MCF 10A (cell line): ENCODE measurements at places on chromosomes 12 and 14. TPM values are rescaled to one million over a fixed set of nuclear protein-coding genes. Genes with fewer than 3 reads are reported as not detected.
A peak's percentile ranks its signal among the peaks of the same experiment; 100 is the strongest.

PARPBP gene
- 11.9 and 15.1 TPM in 2 replicates for total RNA-seq

- no peak for DNase-seq
- H3K4me1 ChIP-seq, result peaks cover 20% of the 10 kb centered on the region
- no peaks in the 10 kb centered on the region for H3K36me3 ChIP-seq
- no peak overlapping the region for H3K4me3 ChIP-seq
- no peaks in the 10 kb centered on the region for H3K27me3 ChIP-seq
Measured at GRCh38 chr12:88538250-88538649, 42.0 kb downstream of the KITLG start.

- no peak for DNase-seq
- no peaks in the 10 kb centered on the region for H3K36me3 ChIP-seq
- H3K4me3 ChIP-seq, result no peak overlapping the region
- no peak overlapping the region for H3K27ac ChIP-seq
Measured at GRCh38 chr14:94284221-94284620, 8.8 kb downstream of the SERPINA10 start.

RILPL2 gene
- 2.6 and 3.0 TPM in 2 replicates for total RNA-seq

DNA sequence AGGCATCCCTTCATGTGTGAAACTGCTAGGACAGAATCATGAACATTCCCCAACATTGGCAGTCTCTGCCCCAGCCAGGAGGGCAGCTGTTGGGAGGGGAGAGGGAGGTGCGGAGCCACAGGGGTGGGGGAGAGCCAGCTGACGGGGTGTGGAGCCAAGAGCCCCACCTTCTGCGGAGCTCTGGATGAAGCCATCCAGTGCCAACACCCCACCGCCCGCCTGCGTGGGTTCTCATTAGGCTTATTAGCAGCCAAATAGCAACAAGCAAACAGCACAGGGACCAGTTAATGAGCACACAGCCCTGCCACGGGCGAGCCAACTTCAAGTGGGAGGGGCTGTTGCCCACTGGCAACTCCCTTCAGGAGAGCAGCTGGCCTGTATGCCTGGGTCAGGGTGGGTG, 12.1 kb downstream of the LTBP2 start:
- no peak overlapping the region for H3K27ac ChIP-seq
- DNase-seq, result no peak
- H3K4me3 ChIP-seq, result no peak overlapping the region
- H3K36me3 ChIP-seq, result peaks cover 10% of the 10 kb centered on the region
- peaks cover 7% of the 10 kb centered on the region for H3K4me1 ChIP-seq
- H3K27me3 ChIP-seq, result no peaks in the 10 kb centered on the region

- H3K4me1 ChIP-seq, result peaks cover 8% of the 10 kb centered on the region
- no peak overlapping the region for H3K4me3 ChIP-seq
- no peaks in the 10 kb centered on the region for H3K36me3 ChIP-seq
- DNase-seq, result no peak
- H3K27ac ChIP-seq, result no peak overlapping the region
- H3K27me3 ChIP-seq, result no peaks in the 10 kb centered on the region
Measured at GRCh38 chr12:7176595-7176994, 12.9 kb upstream of the PEX5 start.

DNA sequence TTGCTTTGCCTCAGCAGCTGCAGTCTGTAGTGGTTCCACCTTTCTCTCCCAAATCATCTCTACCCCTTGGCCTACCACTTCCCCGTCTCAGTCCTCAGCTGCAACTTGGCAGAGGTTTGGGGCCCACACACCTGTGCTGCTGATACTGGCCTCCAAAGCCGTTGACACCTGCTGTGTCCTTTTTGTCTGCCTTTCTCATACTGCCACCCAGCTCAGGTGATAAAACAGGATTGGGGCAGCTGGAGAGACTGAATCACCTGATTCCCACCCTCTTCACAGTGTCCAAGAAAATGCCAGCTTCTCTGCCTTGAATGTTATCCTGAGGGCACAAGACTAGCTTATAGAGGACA, 103.7 kb downstream of the ETV6 start:
- peak overlapping the region; percentile 22 for H3K27ac ChIP-seq
- no peak overlapping the region for H3K4me3 ChIP-seq

KCNMB4 gene
- not detected in 2 replicates for total RNA-seq

GRCh38 chr12:131116468-131117117, 162.9 kb downstream of the ADGRD1 start:
- no peak overlapping the region for H3K27ac ChIP-seq
- DNase-seq, result no peak
- H3K4me1 ChIP-seq, result peaks cover 14% of the 10 kb centered on the region

GRCh38 chr12:101855976-101856375, 21.4 kb upstream of the DRAM1 start:
- no peaks in the 10 kb centered on the region for H3K36me3 ChIP-seq
- no peak for DNase-seq

GRCh38 chr12:51419425-51420193, 5.0 kb upstream of the SLC4A8 start:
- H3K4me3 ChIP-seq, result no peak overlapping the region
- H3K27me3 ChIP-seq, result no peaks in the 10 kb centered on the region
- H3K36me3 ChIP-seq, result no peaks in the 10 kb centered on the region

SDSL gene
- 21.1 and 32.7 TPM in 2 replicates for total RNA-seq

- H3K36me3 ChIP-seq, result no peaks in the 10 kb centered on the region
- H3K4me3 ChIP-seq, result peak within 1 kb of the TSS; percentile 94
- peaks cover 15% of the 10 kb centered on the region for H3K4me1 ChIP-seq
- peak within 1 kb of the TSS; percentile 98 for H3K27ac ChIP-seq
Measured at GRCh38 chr14:61321385-61322010, at the start of gene PRKCH. TSS of gene PRKCH (plus strand) at chr14:61321579. CDS start at chr14:61322102, 523 bp downstream.

GRCh38 chr12:121062391-121063045, 23.5 kb upstream of the OASL start:
- H3K27me3 ChIP-seq, result no peaks in the 10 kb centered on the region
- H3K4me3 ChIP-seq, result no peak overlapping the region
- H3K4me1 ChIP-seq, result no peaks in the 10 kb centered on the region
- peaks cover 6% of the 10 kb centered on the region for H3K36me3 ChIP-seq

DNA sequence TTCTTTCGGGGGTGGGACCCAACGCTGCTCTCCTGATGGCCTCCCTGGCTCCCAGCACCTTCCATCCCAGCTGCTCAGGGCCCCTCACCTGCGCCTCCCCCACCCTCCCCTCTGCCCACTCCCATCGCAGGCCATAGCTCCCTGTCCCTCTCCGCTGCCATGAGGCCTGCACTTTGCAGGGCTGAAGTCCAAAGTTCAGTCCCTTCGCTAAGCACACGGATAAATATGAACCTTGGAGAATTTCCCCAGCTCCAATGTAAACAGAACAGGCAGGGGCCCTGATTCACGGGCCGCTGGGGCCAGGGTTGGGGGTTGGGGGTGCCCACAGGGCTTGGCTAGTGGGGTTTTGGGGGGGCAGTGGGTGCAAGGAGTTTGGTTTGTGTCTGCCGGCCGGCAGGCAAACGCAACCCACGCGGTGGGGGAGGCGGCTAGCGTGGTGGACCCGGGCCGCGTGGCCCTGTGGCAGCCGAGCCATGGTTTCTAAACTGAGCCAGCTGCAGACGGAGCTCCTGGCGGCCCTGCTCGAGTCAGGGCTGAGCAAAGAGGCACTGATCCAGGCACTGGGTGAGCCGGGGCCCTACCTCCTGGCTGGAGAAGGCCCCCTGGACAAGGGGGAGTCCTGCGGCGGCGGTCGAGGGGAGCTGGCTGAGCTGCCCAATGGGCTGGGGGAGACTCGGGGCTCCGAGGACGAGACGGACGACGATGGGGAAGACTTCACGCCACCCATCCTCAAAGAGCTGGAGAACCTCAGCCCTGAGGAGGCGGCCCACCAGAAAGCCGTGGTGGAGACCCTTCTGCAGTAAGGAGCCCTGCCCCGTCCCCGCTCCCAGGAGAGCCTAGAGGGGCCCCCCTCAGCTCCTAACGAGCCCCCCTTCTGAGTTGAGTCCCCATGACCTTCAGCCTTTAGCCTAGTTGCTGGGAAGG, at the start of gene HNF1A:
HNF1A (plus strand) TSS at position 248 of the 924 bp plus-strand sequence; CDS start at position 474, 226 bp downstream.
- DNase-seq, result no peak
- H3K4me1 ChIP-seq, result no peaks in the 10 kb centered on the region
- H3K27me3 ChIP-seq, result peaks cover under 1% of the 10 kb centered on the region
- H3K36me3 ChIP-seq, result no peaks in the 10 kb centered on the region
- no peak within 1 kb of the TSS for H3K4me3 ChIP-seq

GRCh38 chr12:72057330-72057914, 118.8 kb downstream of the TPH2 start:
- no peaks in the 10 kb centered on the region for H3K36me3 ChIP-seq
- no peaks in the 10 kb centered on the region for H3K4me1 ChIP-seq
- DNase-seq, result peak; percentile 36
- H3K27me3 ChIP-seq, result no peaks in the 10 kb centered on the region
- no peak overlapping the region for H3K27ac ChIP-seq
- no peak overlapping the region for H3K4me3 ChIP-seq

GRCh38 chr14:24435998-24436354, 6.2 kb downstream of the KHNYN start:
- DNase-seq, result no peak
- no peak overlapping the region for H3K27ac ChIP-seq
- H3K36me3 ChIP-seq, result peaks cover 86% of the 10 kb centered on the region
- no peaks in the 10 kb centered on the region for H3K27me3 ChIP-seq
- peaks cover 19% of the 10 kb centered on the region for H3K4me1 ChIP-seq
- H3K4me3 ChIP-seq, result no peak overlapping the region

- peak overlapping the region; percentile 84 for H3K27ac ChIP-seq
- peaks cover 21% of the 10 kb centered on the region for H3K4me1 ChIP-seq
- H3K36me3 ChIP-seq, result peaks cover 5% of the 10 kb centered on the region
- DNase-seq, result peak; percentile 59
- peak overlapping the region; percentile 34 for H3K4me3 ChIP-seq
Measured at GRCh38 chr12:121190523-121191031, 19.4 kb upstream of the P2RX4 start.

KRT81 gene
- 2,023 and 2,244 TPM in 2 replicates for total RNA-seq

DNA sequence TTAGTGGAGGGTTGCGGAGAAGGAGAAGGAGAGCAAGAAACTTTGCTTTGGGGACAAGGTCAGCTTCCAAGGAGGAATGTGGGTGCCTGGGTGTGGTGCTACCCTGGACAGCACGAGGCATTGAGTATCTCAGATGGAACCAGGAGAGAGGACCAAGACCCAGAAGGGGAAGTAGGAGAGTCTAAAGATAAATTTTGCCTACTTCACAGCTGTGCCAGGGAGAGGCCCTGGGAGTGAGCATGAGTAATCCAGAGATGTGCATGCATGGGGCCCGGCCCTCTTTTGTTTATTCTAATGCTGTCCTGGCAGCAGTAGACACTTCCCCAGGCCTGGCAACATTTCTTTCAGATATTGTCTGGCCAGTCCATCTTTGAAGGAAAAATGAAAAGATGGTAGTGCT, 49.5 kb upstream of the GNPNAT1 start:
- peak; percentile 58 for DNase-seq
- no peak overlapping the region for H3K4me3 ChIP-seq
- no peaks in the 10 kb centered on the region for H3K36me3 ChIP-seq
- H3K4me1 ChIP-seq, result peaks cover 11% of the 10 kb centered on the region
- no peaks in the 10 kb centered on the region for H3K27me3 ChIP-seq

DNA sequence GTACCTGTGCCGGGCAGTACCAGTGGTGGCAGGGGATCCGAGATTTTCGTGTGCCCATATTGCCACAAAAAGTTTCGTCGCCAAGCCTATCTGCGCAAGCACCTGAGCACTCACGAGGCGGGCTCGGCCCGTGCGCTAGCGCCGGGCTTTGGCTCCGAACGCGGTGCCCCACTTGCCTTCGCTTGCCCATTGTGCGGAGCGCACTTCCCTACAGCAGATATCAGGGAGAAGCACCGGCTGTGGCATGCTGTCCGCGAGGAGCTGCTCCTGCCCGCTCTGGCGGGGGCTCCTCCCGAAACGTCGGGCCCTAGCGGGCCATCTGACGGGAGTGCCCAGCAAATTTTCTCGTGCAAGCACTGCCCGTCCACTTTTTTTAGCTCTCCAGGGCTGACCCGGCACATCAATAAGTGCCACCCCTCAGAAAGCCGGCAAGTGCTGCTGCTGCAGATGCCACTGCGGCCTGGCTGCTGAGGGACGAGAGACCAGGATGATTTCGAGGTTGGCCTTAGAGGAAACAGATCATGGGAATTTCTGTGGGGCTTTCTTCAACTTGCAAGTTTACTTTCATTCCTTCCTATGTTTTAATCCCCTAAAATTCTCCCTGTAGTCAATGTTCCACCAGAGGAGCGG, 1.6 kb downstream of the INSM2 start:
- H3K4me3 ChIP-seq, result peak overlapping the region; percentile 74
- H3K27ac ChIP-seq, result no peak overlapping the region

DNA sequence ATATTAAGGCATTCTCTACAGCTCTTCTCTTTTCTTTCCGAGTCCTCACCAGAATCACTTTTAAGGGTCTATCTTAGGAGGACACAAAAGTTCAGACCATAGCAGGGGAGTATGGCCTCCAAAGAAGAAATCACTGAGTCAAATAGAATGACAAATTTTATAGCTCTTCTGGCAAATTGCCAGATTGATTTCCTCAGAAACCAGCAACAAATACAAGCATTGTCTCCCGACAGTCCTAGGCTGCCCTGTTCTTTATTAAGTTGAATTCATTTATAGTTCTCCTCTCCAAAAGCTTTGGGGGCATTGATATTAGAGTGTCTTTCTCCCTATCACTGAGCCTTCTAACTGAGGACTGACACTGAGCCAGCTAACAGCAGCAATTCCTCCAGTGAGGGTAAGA, 156.4 kb upstream of the FRMD6 start:
- peaks cover 59% of the 10 kb centered on the region for H3K4me1 ChIP-seq
- no peaks in the 10 kb centered on the region for H3K27me3 ChIP-seq
- H3K4me3 ChIP-seq, result no peak overlapping the region
- no peak for DNase-seq

GRCh38 chr12:25811656-25812126, 146.8 kb upstream of the RASSF8 start:
- peak overlapping the region; percentile 63 for H3K27ac ChIP-seq
- DNase-seq, result peak; percentile 39
- peaks cover 12% of the 10 kb centered on the region for H3K4me1 ChIP-seq
- H3K4me3 ChIP-seq, result no peak overlapping the region
- no peaks in the 10 kb centered on the region for H3K27me3 ChIP-seq
- H3K36me3 ChIP-seq, result peaks cover 4% of the 10 kb centered on the region

EXOC3L4 gene
- total RNA-seq, result not detected in 2 replicates

- no peak overlapping the region for H3K27ac ChIP-seq
- no peaks in the 10 kb centered on the region for H3K4me1 ChIP-seq
- H3K27me3 ChIP-seq, result peaks cover 31% of the 10 kb centered on the region
- no peak for DNase-seq
- no peak overlapping the region for H3K4me3 ChIP-seq
Measured at GRCh38 chr12:21985155-21985554, 43.9 kb upstream of the ABCC9 start.

- no peak for DNase-seq
- H3K36me3 ChIP-seq, result no peaks in the 10 kb centered on the region
- H3K27ac ChIP-seq, result no peak overlapping the region
- no peak overlapping the region for H3K4me3 ChIP-seq
- H3K4me1 ChIP-seq, result no peaks in the 10 kb centered on the region
Measured at GRCh38 chr12:78324234-78324633, 493.5 kb downstream of the NAV3 start.

GRCh38 chr14:78022059-78022458, 148.1 kb upstream of the NRXN3 start:
- H3K4me3 ChIP-seq, result no peak overlapping the region
- peak; percentile 80 for DNase-seq
- peaks cover 9% of the 10 kb centered on the region for H3K27me3 ChIP-seq
- H3K4me1 ChIP-seq, result no peaks in the 10 kb centered on the region
- no peak overlapping the region for H3K27ac ChIP-seq

DNA sequence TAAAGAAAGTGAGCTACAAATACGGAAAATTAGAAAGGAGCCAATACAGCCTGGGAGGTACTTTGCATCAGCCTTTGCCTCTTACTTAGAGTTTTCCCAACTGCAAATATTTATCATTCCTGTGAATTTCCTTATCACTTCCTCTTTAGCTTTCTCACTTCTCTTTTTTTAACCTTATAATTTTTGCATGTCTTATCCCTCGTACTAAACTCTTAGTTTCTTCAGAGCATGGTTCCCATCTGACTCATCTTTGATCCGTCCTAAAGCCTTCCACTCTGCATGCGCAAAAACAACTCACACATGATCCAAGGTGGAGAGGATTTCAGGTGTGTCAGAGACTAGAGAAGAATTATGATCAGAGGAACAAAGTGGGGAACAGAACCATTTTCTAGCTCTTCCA, 9.6 kb upstream of the SNAPC1 start:
- peaks cover 12% of the 10 kb centered on the region for H3K4me1 ChIP-seq
- H3K27me3 ChIP-seq, result no peaks in the 10 kb centered on the region
- H3K36me3 ChIP-seq, result peaks cover 29% of the 10 kb centered on the region
- DNase-seq, result no peak
- H3K4me3 ChIP-seq, result no peak overlapping the region
